ENCODE measurements at places on chromosomes 1 and 21. TPM values are rescaled to one million over a fixed set of nuclear protein-coding genes. Genes with fewer than 3 reads are reported as not detected.
A peak's percentile ranks its signal among the peaks of the same experiment; 100 is the strongest.

- DNase-seq: peak; percentile 32
Measured at GRCh38 chr21:41562101-41563000, 54.4 kb upstream of the TMPRSS2 start.

LINGO4 gene
- 0.38 TPM for polyA plus RNA-seq

DNA sequence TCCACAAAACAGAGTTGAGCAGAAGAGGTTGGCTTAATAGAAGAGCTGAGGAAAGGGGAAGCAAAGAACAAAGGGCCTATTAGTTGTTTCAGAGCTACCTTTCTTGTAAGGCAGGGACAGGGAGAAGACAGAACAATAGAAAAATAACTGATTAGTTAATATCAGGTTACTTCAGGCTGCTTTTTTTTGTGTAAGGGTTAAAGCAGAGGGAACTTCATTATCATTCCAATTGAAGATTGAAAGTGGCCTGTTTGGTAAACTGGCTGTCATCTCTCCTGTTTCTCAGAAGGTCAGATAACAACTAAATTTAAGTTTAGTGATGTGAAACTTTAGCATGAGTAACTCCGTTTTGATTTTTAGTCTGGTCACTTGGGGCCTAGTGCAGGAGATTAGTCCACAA is 22.3 kb downstream of the CDC42 start:
- no peak for DNase-seq

GRCh38 chr1:195236991-195237889 is 1371.0 kb downstream of the KCNT2 start:
- DNase-seq: no peak

- DNase-seq: peak; percentile 51
Measured at GRCh38 chr1:167455786-167456446, 62.4 kb downstream of the CD247 start.

GRCh38 chr1:187871177-187871845 is 1042.6 kb downstream of the PLA2G4A start:
- DNase-seq: no peak

All from heart left ventricle (tissue), 16 donors.